ENCODE measurements at places on chromosomes 6 and 20.

- DNase-seq, result no peak
Observed at GRCh38 chr6:22071270-22072041, 225.4 kb downstream of the PRL start.

DNA sequence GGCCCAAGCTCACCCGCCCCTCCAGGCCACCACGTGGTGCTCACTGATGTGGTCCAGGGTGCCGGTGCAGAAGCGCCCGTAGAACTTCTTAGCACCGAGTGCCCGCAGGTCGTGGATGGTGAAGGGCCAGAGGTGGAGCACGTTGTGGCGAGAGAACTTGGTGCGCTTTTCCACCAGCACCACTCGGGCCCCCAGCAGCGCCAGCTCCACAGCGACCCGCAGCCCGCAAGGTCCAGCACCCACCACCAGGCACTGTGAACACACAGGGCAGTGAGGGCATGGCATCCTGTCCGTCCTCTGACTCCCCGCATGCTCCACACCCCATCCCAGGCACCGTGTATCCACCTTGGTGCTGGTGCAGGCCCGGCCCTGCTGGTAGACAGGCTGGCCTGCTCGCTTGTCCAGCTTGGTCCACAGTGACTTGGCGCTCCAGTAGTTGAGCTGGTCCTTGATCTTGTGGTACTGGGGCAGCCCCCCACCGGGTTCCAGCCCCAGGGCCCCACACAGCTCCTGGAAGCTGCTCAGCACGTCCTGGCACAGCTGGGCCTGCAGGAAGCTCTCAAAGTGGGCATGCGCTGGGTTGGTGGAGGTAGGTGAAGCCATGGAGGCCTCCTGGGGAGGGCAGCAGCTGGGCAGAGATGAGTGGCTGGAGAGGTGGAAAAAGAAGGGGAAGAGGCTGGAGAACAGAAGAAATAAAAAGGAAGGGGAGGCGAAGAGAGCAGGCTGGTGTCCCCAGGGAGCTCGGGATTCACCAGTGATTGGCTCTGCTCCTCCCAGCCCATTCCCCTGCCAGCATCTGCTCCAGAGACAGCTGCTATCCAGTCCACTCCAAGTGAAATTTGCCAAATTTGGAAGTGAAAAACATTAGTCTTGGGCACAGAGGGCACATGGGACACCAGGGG is 1.7 kb downstream of the MICAL1 start:
- no peak for DNase-seq

DNA sequence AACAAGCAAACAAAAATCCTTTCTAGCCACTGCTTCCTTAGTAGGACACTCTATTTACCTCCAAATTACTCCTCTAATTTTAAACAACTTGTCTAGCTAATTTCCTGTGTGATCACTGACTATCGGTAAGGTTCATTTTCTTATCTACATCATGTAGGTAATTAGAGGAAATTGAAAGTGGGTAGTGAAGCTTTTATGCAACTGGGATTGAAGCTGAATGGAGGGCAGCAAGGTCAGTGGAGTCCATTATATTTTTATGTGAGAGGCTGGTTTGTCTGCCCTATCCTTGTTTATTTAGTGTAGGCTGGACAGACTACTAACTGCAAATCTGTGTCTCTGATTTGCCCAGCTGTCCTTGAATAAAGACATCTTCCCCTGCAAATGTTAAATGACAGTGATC is 88.5 kb upstream of the SIM1 start:
- DNase-seq, result no peak

- DNase-seq, result no peak
Observed at GRCh38 chr20:11646359-11646758, 271.3 kb upstream of the BTBD3 start.
